ENCODE measurements at places on chromosomes 3 and 15. TPM values are rescaled to one million over a fixed set of nuclear protein-coding genes. Genes with fewer than 3 reads are reported as not detected.

DNA sequence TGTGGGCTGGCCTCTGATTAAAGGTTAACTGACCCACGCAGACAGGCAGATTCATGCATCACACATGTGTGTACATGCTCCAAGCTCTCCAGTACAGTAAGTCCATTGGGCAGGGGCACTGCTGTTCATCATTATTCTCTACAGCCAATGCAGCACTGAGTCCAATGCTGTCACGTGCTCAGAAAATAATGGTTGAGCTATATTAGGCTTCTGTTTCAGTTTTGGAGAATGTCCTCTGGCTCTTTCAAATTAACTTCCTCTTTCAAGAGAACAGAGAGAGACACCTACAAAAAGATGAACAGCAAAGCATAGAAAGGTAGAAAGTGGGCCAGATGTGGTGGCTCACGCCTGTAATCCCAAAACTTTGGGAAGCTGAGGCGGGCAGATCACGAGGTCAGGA lies 202.6 kb downstream of the MEX3B start:
- no peaks in the 10 kb centered on the region for H3K36me3 ChIP-seq
- H3K4me1 ChIP-seq = no peaks in the 10 kb centered on the region

GRCh38 chr3:119586733-119587172 lies 7.5 kb downstream of the ADPRH start:
- peaks cover 5% of the 10 kb centered on the region for H3K27me3 ChIP-seq
- H3K36me3 ChIP-seq = no peaks in the 10 kb centered on the region
- H3K4me3 ChIP-seq = no peak overlapping the region

GRCh38 chr3:111954228-111954990 lies 24.4 kb upstream of the ABHD10 start:
- peak overlapping the region; percentile 16 for H3K27ac ChIP-seq
- H3K27me3 ChIP-seq = no peaks in the 10 kb centered on the region
- peaks cover 6% of the 10 kb centered on the region for H3K4me1 ChIP-seq
- no peak overlapping the region for H3K4me3 ChIP-seq

DNA sequence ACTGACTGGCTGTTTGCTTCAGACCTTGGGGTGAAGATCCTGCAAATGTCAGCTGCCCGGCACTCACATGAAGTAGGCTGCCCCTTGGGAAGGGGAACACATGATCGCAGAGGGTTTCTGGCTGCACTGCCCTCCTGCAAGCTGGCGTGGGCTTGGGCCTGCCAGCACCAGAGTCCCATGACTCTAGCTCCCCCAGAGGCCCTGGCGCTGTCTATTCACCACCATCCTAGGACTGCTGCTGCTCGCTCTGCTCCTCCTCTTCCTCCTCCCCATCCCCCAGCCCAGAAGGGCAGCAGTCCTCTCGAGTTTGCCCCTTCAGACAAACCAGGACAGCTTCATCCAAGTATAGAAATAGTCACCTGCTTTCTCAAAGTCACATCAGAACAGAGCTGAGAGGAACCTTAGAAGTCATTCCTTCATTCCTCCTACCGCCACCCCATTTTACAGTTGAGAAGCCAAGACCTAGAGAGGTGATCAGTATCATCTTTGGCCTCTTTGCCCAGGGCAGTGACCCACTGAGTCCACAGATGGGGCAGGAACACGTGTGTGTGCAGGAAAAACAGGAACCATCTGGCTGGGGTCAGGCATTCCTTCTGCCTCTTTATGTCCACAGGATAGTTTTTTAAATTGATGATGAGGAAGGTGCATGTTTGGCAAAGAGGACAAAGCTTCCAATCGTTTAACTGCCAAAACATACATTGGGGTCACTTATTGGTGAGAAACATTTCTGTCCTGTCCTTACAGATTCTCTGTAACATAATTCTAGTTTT lies 13.2 kb downstream of the DPH3 start:
- DNase-seq = no peak
- no peaks in the 10 kb centered on the region for H3K36me3 ChIP-seq
- peak overlapping the region; percentile 80 for H3K27ac ChIP-seq
- peaks cover 21% of the 10 kb centered on the region for H3K4me1 ChIP-seq
- no peak overlapping the region for H3K4me3 ChIP-seq

GRCh38 chr3:61094608-61095007 lies 156.6 kb downstream of the FHIT start:
- DNase-seq = no peak
- H3K27ac ChIP-seq = no peak overlapping the region
- H3K36me3 ChIP-seq = no peaks in the 10 kb centered on the region
- H3K4me1 ChIP-seq = no peaks in the 10 kb centered on the region

DNA sequence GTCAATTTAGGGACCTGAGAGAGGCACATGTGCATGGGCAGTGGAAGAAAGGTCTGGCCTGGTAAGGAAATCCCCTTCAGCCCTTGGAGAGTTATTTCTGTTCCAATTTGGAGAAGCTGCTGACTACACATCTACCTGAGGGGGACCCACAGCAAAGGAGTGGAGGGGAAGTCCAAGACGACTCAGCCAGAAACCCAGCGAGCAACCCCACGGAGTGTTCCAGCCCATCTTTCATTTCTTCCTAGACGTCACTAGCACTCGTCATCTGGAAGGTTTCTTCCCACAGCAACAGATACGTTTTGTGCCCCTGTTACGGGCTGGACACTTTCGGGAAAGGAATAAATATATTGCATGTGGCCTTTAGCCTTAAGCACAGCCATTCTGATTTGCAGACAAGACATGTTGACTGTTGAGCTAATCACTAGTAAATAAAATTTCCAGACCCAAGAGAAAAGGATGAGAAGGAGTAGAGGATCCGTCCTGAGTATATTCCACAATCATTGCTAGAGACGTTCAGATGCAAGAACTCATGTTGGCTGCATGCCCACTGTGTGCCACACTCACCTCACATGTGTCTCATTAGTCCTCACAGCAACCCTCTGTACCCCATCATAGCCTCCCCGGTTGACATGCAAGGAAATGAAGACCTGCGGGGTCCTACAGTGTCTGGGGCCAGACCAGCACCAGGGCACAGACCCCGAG lies 7.8 kb upstream of the FAM174B start:
- H3K27me3 ChIP-seq = no peaks in the 10 kb centered on the region
- peaks cover 39% of the 10 kb centered on the region for H3K4me1 ChIP-seq
- no peaks in the 10 kb centered on the region for H3K36me3 ChIP-seq
- no peak overlapping the region for H3K27ac ChIP-seq
- no peak overlapping the region for H3K4me3 ChIP-seq
- no peak for DNase-seq

GRCh38 chr3:169764312-169764881 lies 463 bp downstream of the TERC start:
- H3K4me3 ChIP-seq = peak overlapping the region; percentile 49
- peak overlapping the region; percentile 96 for H3K27ac ChIP-seq
- H3K36me3 ChIP-seq = no peaks in the 10 kb centered on the region
- no peaks in the 10 kb centered on the region for H3K4me1 ChIP-seq

DNA sequence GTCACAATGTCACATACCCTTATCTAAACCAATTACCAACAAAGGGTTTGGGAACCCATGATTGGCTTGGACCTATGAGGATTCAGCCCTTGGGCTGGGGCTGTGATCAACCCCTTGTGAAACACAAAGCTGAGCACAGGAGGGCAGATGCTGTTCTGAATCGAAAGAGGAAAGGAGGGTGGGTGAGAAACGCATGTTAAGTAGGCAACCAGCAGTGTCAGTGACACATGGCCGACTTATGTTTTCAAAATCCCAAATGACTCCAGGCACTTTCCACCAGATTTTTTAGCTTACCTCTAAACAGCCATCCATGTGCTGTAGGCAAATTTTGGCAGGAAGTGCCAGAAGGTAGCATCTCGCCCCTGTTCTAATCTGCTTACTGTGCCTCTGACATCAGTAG lies 34.1 kb upstream of the KLHL25 start:
- no peak for DNase-seq
- no peaks in the 10 kb centered on the region for H3K36me3 ChIP-seq
- no peak overlapping the region for H3K27ac ChIP-seq

- H3K4me3 ChIP-seq = no peak overlapping the region
- no peak overlapping the region for H3K27ac ChIP-seq
- no peak for DNase-seq
- H3K36me3 ChIP-seq = no peaks in the 10 kb centered on the region
- H3K27me3 ChIP-seq = no peaks in the 10 kb centered on the region
- H3K4me1 ChIP-seq = no peaks in the 10 kb centered on the region
Observed at GRCh38 chr3:67529915-67530314, 124.5 kb downstream of the SUCLG2 start.

DNA sequence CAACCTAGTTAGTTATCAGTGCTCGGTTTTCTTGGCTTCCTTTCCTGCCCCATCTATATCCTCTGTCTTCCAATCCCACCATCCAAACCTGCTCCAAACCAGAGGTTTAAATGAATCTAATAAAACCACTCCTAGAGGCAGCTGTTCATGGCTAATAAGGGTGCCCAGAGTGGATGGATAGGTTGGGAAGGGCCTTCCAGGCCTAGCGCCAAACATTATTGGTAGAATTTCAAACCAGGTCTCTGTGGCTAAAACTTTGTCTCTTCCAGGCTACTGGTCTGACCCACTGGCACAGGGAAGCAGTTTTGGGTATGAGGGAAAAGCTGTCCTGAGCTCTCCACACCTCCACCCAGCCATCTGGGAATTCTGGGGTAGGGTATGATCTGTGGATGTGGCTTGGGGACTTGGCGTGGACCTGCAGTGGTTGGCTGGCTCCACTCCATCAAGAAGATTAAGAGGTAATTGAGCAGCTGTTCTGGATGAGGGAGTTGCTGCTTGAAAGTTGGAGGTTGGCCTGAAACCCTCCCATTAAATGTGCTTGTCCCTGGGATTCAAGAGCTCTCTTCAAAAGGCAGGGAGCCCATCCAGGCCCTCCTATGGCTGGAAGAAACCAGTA lies 29.3 kb upstream of the INSYN1 start:
- peaks cover 3% of the 10 kb centered on the region for H3K4me1 ChIP-seq
- no peaks in the 10 kb centered on the region for H3K36me3 ChIP-seq
- no peaks in the 10 kb centered on the region for H3K27me3 ChIP-seq
- H3K4me3 ChIP-seq = no peak overlapping the region
- no peak for DNase-seq

DNA sequence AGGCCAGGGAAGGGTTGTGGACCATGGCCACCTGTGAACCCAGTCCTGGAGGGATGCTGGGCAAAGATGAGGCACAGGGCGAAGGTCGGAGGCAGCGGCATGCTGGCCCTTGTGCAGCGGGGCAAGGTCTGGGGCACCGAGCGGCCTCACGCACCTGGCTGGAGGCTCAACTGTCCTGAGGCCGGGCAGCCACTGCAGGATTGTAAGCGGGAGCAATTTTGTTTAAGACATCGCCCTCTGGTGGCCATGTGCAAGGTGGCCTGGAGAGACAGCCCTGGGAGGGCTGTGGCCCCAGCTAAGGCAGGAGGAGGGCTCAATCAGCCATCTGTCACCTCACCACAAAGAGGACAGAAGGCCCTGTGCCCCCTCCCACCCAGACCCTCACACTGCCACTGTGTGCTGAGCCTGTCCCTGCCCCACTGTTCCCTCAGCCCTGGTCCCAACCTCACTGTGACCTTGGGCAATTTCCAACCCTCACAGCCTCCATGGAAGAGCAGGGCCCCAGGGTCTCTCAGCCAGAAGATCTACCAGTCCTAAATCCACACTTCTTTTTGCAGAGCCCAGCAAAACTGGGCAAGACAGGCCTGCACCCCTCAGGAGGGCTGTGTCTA lies 46.2 kb downstream of the TPRA1 start:
- H3K4me3 ChIP-seq = no peak overlapping the region
- peak; percentile 83 for DNase-seq
- no peaks in the 10 kb centered on the region for H3K27me3 ChIP-seq
- H3K27ac ChIP-seq = no peak overlapping the region
- peaks cover 12% of the 10 kb centered on the region for H3K4me1 ChIP-seq

Gene RBPMS2
- 1.2 TPM for total RNA-seq

Gene PLAAT1
- 0.87 TPM for total RNA-seq

Gene RAD18
- 6.0 TPM for total RNA-seq

Gene MYO5C
- total RNA-seq = 18.2 TPM

Gene PAK6
- 6.1 TPM for total RNA-seq

Gene ZPLD1
- total RNA-seq = 0.12 TPM

Gene TMEM40
- not detected for total RNA-seq

Gene CYP8B1
- 5.9 TPM for total RNA-seq
